Stimulated activated CD8-positive, alpha-beta memory T cell treated with anti-CD3 and anti-CD28 coated beads, Interleukin-4, amount 100 ng/mL, for 1 hour (primary cell): ENCODE measurements at places on chromosomes 3 and 15.

DNA sequence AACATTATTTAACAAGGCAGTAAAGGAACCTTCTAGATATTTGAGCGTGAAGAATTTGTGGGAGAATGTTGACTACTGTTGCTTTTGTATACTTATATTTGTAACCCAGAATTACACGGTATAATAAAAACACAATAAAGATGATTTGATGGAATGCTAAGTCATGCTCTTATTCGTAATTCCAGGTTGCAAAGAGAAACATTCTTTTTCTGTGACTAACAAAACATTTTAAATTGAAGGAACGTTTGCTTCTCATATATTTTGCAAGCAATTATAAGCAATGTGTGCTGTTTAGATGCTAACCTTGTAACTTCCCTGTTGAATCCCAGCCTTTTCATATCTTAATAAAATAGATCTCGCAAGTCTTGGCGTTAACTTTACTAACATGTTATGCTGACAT, 124.4 kb upstream of the CGNL1 start:
- DNase-seq = no peak

DNA sequence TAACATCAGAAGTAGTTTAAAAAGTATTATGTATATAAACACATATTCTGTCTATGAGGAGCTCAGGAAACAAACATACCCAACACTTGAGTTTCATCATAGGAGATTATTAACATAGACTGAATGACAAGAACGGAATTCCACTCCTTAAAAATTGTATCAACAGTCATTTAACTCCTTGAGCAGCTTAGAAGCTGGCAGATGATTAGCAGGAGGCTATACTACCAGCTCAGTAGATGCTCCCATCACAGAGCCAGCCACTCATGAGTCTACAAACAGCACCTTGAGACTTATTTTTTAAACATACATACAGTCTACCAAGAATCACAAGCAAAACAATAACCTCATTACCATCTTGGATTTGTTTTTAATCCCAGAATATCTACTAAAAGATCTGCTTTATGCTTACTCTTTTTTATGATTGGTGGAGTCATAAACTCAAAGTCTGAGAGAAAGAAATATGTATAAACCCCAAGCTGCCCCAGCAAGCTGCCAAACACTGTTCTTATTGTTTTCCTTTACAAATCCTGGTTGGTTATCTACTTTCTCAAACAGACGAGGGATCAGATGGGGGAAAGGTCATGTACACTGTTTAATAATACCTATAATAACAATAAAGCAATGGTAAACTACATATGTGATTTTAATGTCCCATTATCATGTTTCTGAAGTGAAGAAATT, 59.5 kb downstream of the CBLB start:
- DNase-seq = no peak

- no peak for DNase-seq
Measured at GRCh38 chr3:152458376-152459117, 189.8 kb downstream of the MBNL1 start.

DNA sequence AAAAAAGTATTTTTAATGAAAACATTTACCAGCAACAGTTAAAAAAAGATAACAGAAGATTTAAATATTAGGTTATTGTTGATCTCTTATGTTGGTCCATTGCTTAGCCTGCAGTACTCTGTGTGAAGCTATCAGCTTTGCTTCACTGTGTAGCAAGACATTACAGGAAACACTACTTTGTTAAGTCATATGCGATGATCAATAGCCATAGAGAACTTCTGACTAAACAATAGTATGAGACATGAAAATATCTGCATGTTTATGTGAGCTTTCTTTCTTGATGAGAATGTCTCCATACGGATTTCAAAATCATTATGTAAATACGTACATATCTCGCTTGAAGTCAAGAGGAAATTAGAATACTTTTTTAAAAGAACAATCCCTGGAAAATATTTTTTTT, 27.0 kb upstream of the CAPN3 start:
- DNase-seq = no peak

GRCh38 chr3:186705882-186706780, 11.0 kb upstream of the KNG1 start:
- DNase-seq = no peak

DNA sequence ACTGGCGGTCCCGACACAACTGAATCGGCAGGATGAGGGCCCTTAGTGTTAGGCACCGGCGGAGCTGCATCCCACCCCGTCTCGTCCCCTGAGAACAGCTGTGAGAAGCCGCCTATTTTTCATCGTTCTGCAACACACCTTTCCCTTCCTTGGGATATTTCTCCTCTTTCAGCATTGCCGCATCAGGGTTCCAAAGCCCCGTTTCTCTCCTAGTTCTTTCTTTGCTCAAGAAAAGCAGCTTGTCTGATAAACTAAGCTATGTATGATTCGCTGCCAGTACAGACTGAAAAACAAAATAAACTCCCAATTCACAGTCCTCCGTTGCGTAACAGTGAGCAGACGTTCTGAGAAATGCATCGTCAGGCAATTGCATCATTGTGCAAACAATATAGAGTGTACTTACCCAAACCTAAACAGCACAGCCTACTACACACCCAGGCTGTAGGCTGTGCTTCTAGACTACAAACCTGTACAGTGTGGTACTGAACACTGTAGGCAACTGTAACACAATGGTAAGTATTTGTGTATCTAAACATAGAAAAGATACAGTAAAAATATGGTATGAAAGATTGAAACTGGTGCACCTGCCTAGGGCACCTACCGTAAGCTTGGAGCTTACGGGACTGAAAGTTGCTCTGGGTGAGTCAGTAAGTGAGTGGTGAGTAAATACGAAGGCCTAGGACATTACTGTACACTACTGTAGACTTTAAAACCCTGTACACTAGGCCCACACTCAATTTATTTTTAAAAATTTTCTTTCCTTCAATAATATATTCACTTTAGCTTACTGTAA, 8.9 kb upstream of the ADAMTS17 start:
- DNase-seq = no peak

DNA sequence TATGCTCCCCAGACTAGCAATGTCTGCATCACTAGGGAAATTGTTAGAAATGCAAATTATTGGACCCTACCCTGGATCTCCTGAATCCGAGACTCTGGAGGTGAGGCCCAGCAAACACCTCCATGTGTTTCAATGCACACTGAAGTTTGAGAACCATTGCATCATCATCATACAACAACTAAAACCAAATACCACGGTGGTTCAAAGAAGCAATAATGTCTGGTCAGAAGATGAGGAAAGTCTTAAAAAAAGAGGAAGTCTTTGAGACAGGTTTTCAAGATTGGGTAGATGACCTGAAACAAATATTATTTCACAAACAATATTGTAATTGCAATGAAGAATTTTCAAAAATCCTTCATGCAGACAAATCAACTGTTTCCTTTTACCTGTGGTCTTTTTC, 60.3 kb upstream of the TRA2B start:
- DNase-seq = no peak

DNA sequence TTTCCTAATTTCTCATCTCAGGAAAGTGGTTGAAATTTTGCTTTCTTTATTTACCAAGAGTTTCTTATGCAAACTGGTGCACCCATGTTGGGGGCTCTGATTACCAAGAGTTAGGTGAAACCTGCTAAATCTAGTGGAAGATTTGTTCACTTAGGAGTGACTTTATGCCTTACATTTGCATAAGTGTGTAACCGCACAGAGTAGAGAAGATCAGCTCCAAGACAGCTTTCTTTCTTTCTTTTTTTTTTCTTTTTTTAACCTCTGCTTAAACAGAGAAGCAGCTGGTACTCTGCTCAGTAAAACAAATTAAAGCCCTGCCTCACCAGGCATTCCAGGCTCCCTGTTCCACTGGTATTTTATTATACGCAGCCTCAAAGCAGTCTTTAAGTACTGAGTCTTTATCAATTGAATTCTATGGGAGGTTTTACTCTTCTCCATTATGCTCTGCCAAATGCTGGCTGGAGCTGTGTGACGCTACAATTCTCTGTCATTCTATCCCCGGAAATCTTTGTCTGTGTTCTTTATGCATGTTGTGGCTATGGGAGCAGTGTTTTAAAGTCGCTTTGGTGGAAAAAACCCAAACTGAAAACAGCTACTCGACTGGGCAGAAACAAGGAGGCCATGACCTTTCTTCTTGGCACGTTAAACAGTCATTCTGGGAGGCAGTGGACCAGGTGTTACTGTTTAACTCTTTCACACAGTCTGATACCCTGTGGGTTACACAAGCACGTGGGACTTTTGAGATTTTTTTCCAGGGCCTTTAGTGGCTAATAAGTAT, 55.2 kb upstream of the GBE1 start:
- DNase-seq = no peak

DNA sequence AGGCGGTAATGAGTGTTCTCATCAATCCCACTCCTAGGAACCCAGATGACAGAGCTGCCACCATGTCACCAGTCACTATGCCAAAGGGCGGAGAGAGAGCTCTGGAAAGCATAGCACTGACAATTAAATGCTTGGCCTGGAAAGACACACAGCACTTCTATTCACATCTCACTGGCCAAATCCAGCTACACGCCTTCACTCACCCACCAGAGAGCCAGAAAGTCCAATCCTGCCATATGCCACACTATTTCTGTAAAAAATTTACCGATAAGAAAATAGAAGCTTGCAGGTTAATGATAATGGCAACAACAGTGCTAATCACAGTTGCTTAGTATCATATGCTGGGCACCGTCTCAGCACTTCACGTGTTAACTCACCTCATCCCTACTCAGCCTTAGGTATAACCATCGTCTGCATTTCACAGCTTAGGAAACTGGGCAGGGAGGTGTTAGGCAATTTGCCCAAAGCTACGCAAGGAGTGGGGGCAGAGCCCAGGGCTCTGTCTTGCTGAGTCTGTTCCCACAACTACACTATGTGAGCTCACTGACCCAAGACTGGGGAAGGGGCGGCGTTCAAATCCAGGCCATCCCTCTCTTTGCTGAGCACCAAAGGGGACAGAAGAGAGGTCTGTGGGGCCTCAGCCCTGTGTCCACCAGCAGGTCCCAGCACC, 16.5 kb downstream of the KLHL25 start:
- DNase-seq = no peak

DNA sequence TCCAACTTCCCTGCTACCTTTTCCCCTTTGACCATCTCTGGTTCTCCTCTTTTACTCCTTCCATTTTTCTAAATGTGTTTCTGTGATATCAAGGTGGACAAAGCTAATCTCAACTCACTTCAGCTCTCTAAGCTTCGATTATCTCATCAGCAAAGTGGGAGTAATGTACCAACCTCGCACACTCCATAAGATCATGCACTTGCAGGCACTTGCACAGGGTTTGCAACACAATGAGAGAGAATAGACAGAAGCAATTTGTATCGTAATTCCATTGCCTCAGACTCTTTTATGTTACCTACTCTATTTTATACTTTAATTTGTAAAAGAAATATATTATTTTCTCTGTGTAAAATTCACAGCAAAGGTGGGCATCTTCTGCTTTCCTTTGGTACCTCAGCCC, 7.0 kb upstream of the POLQ start:
- no peak for DNase-seq

- DNase-seq = no peak
Measured at GRCh38 chr3:158864492-158864891, 62.6 kb downstream of the MFSD1 start.

DNA sequence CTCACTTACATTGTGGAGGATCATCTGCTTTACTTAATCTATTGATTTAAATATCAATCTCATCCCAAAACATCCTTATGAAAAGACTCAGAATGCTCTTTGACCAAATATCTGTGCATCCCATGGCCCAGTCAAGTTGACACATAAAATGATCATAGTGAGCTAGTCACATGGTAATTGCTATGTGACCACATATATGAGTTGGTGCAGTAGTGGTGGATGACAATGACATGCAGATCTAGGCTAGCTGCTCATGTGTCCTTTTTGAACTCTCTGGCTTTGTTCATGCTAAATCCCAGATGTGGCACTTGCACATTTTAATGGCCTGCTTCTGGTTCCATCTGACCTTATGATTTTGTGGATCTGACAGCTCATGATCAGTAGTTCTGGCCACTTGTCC, 156.2 kb downstream of the NFKBIZ start:
- DNase-seq = no peak

DNA sequence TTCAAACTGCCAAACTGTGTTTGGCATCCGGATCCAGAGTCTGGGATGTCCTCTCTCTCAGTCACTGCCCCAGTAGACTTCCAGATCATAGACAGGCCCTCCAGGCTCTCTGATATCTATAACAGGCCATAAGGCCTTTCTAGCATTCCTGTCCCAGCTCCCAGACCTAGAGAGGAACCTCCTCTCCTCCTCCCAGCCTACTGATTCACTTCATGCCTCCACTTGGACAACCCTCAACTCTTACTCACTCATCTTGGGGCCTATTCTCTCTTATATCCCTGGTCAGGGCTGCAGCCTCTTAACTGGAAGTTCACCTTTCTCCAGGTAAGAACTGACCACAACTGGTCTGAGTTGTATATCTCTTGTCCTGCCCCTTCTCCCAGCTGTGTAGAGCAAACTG, 253.7 kb upstream of the TRIM42 start:
- DNase-seq = no peak

- no peak for DNase-seq
Measured at GRCh38 chr15:83813682-83814081, 159.8 kb downstream of the ADAMTSL3 start.

DNA sequence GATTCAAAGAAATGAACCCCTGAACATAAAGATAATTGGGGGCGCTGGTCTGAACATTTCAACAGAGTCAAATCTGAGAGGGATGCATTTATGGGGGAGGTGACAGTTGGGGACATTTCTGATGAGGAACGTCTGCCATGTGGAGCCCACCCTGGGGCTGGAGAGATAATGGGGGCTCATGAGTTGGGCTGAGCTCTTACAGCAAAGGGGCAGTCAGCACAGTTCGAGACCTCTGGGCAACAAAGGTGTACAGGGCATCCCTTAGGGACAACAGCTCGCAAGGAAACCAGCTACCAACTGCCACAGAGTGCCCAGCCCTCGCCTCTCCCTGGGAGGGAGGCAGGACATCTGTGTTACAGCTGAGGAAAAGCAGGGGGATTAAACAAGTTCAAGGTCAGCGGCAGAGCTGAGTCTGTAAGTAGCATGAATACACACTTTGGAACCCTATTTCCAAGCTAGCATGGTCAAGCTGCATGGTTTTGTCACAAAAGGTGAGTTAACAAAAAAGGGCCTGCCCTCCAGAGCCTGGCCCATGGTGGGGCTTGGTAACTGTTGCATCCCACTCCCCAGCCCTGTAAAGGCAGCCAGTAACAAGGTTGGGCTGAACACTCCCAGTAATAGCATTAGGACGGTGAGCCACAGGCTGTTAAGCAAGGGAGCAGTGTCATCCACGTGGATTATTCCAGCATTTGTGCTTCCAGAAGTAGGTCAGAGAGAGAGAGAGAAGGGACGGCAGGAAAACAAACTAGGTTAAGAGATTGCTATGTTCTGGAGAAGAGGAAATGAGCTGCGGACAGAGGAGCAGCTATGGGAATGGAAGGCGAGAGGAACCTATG, 4.3 kb downstream of the GNB5 start:
- DNase-seq = no peak

GRCh38 chr3:197512691-197513571, 42.8 kb downstream of the BDH1 start:
- DNase-seq = no peak

- no peak for DNase-seq
Measured at GRCh38 chr3:84077479-84077878, 881.3 kb upstream of the CADM2 start.

GRCh38 chr3:183930086-183930485, 45.4 kb upstream of the PARL start:
- no peak for DNase-seq

GRCh38 chr3:157614896-157615295, 111.7 kb upstream of the VEPH1 start:
- DNase-seq = no peak

GRCh38 chr3:114299421-114299820, 5.6 kb downstream of the TIGIT start:
- DNase-seq = no peak

- DNase-seq = no peak
Measured at GRCh38 chr3:152026033-152026556, 152.7 kb downstream of the SUCNR1 start.

GRCh38 chr3:189797103-189797750, 166.0 kb downstream of the TP63 start:
- no peak for DNase-seq
